ENCODE measurements at places on chromosomes 2 and 18.

GRCh38 chr2:82120115-82120514 lies 1815.6 kb upstream of the LRRTM1 start:
- DNase-seq, result no peak

DNA sequence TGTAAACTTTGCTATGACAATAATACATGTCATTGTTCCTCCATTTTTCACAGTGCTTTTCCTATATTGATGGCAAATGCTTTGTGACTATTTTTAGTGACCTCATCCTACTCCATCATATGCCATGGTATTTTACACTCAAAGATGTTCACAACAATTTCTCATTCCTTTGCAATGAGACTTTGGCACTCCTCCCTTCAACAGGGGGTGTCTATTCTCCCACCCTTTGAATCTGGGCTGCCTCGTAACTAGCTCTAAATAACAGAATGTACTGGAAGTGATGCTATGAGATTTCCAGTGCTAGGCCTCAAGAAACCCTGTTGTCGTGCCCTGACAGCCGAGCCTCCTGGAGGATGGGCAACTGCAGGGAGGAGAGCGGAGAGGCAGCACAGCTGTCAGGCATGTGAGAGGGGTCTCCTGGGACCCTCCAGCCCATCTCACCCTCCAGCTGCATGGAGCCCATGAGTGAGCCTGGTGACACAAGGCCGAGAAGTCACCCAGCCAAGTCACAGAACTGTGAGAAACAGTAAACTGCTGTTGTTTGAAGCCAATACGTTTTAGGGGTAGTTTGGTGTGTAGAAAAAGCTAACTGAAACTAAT lies 103.1 kb upstream of the APCDD1 start:
- DNase-seq, result no peak

- no peak for DNase-seq
Observed at GRCh38 chr2:68726100-68726499, 8.5 kb upstream of the ARHGAP25 start.

DNA sequence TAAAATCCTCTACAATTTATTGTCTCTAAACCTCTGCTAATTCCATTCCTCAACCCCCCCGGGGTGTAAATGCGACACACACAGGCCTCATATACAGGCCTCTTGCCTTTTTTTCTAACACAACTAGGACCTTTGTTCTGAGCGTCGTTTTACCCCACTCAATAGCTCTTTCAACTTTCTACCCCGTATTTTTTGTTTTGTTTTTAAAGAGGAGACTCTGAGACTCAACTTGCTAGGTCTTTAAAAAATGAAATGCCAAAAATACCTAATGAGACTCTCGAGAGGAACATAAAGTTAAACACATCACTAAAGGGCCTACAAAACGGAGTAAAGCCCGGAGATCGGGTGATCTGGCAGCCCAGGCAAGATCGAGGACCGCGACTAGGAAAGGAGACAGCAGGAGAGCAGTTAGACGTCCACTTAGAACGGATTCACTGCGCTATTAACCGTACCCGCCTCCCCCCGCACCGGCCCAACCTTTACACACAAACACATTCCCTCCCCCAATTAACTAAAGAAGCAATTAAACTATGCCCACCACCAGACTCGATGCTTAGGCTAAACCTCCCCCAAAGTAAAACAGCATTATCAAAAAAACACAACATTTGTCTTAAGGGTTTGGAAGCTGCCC lies 1.7 kb downstream of the TRIP12 start:
- no peak for DNase-seq

GRCh38 chr2:45653122-45653913 lies 1.8 kb downstream of the PRKCE start:
- no peak for DNase-seq

- DNase-seq, result no peak
Observed at GRCh38 chr2:142131010-142131669, at the start of gene LRP1B. Gene LRP1B, minus strand, starts transcription at chr2:142131016. Its CDS starts 287 bp downstream, at chr2:142130729.

DNA sequence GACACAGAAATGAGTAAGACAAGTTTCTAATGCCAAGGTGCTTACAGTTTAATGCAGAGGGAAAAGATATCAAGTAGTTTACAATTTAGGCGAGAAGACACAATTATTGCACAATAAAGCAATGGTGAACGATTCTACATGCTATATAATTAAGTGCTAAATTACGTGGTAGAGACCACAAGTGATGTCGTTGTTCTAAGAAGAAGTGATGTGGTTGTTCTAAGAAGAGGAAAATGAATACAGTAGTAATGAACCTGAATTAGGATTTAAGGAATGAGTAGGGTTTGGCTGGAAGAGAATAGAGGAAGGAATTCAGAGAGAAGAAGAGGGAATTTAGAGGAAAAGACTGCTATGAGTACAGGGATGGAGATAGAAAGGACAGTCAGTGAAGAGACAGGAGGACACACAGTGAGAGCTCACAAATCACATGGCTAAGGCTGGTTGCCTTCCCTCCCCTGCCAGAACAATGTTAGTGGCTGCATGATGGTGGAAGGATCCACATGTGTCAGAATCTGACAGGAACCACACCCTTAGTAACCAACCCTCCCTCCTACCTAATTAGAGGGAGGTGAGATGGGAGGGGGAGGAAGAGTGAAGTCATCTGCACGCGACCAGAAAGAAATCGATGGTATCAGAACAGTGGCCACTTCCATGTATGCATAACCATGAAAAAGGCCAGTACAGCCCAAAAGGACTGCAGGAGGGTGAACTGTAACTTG lies 44.7 kb downstream of the M1AP start:
- no peak for DNase-seq

GRCh38 chr2:125979886-125980285 lies 676.1 kb upstream of the GYPC start:
- DNase-seq, result no peak

DNA sequence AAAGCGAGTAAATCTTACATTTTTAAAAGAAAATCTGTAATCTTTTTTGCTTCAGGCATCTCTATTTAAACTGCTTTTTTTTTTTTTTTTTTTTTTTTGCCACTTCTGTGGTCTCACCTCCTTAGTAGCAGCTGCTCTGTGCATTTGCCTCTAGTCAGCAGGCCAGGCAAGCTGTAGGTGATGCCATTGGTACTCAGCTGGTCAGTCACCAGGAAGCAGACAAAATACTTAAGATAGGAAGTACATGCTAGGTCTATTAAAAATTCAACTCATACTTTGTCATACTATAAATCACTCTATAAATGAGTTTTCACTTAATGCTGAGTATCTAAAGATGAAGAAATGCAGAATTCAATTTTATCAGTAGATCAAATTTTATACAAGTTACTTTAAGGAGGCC lies 83.7 kb downstream of the KYNU start:
- DNase-seq, result no peak

- no peak for DNase-seq
Observed at GRCh38 chr2:85741211-85741832, 12.5 kb upstream of the ATOH8 start.

GRCh38 chr18:53698907-53699306 lies 525.6 kb downstream of the MBD2 start:
- peak; percentile 17 for DNase-seq

GRCh38 chr2:236823041-236823629 lies 253.5 kb downstream of the ACKR3 start:
- no peak for DNase-seq
